ENCODE measurements at places on chromosomes 6 and 20.
A peak's percentile ranks its signal among the peaks of the same experiment; 100 is the strongest.

- H3K27me3 ChIP-seq, result peaks cover 14% of the 10 kb centered on the region
- no peak overlapping the region for H3K4me3 ChIP-seq
- peak; percentile 33 for DNase-seq
- no peak overlapping the region for H3K27ac ChIP-seq
- H3K36me3 ChIP-seq, result no peaks in the 10 kb centered on the region
These were observed 127.4 kb upstream of the AFDN start for GRCh38 chr6:167699141-167699931.

GRCh38 chr6:87791485-87791884 is 89.5 kb upstream of the AKIRIN2 start:
- no peak overlapping the region for H3K4me3 ChIP-seq
- H3K27ac ChIP-seq, result no peak overlapping the region
- no peak for DNase-seq
- H3K27me3 ChIP-seq, result peaks cover 6% of the 10 kb centered on the region
- no peaks in the 10 kb centered on the region for H3K4me1 ChIP-seq

- no peaks in the 10 kb centered on the region for H3K27me3 ChIP-seq
- H3K27ac ChIP-seq, result no peak overlapping the region
- H3K36me3 ChIP-seq, result no peaks in the 10 kb centered on the region
- no peak for DNase-seq
- H3K4me3 ChIP-seq, result no peak overlapping the region
These were observed 93.1 kb downstream of the JAG1 start for GRCh38 chr20:10580700-10581099.

GRCh38 chr6:34004706-34005105 is 141.2 kb downstream of the GRM4 start:
- no peak overlapping the region for H3K27ac ChIP-seq
- no peaks in the 10 kb centered on the region for H3K4me1 ChIP-seq
- H3K27me3 ChIP-seq, result no peaks in the 10 kb centered on the region
- DNase-seq, result no peak

DNA sequence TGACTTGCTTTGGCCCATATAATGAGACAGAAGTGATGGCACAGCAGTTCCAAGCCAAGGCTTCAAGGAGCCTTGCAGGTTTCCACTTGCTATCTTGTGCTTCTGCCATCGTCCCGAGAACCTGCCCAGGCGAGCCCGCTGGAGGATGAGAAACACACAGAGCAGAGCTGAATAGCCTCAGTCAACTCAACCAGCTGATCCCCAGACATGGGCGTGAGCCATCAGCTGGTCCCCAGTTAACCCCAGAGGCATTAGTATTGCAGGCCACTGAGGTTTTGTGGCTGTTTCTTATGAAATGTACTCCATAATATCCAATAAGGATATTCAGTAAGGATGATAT is 81.7 kb upstream of the SHLD1 start:
- H3K36me3 ChIP-seq, result no peaks in the 10 kb centered on the region
- H3K4me1 ChIP-seq, result no peaks in the 10 kb centered on the region
- DNase-seq, result no peak
- no peaks in the 10 kb centered on the region for H3K27me3 ChIP-seq
- no peak overlapping the region for H3K4me3 ChIP-seq

- peaks cover 79% of the 10 kb centered on the region for H3K4me1 ChIP-seq
- no peak overlapping the region for H3K4me3 ChIP-seq
- DNase-seq, result peak; percentile 83
- no peaks in the 10 kb centered on the region for H3K27me3 ChIP-seq
These were observed 114.2 kb downstream of the MAP3K7 start for GRCh38 chr6:90472716-90473115.

DNA sequence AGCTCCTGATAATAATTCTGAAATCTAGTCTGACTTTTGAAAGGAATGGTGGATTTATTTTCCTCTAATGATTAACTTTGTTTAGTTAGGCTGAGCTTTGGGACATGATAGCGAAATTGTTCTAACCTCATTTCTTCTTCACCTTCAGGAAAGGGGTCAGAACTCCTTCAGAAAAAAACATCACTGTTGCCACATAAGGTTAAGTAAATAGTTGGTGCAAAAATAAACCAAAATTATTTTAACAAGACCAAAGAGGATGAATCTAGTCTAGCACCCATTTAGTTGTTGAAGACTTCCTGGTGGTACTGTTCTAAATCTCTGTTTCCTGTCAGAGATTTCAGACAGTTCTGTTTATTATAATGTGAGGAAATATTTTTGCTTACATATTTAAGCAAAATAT is 379.8 kb downstream of the UTRN start:
- H3K27ac ChIP-seq, result no peak overlapping the region
- H3K4me1 ChIP-seq, result peaks cover 17% of the 10 kb centered on the region
- no peaks in the 10 kb centered on the region for H3K27me3 ChIP-seq
- DNase-seq, result no peak
- H3K4me3 ChIP-seq, result no peak overlapping the region

- DNase-seq, result no peak
- peaks cover 18% of the 10 kb centered on the region for H3K27me3 ChIP-seq
- H3K27ac ChIP-seq, result no peak overlapping the region
- no peaks in the 10 kb centered on the region for H3K36me3 ChIP-seq
These were observed 38.2 kb downstream of the MYLIP start for GRCh38 chr6:16166871-16167608.

GRCh38 chr20:11845340-11845739 is 72.4 kb upstream of the BTBD3 start:
- no peak for DNase-seq
- H3K36me3 ChIP-seq, result no peaks in the 10 kb centered on the region
- H3K27me3 ChIP-seq, result peaks cover 4% of the 10 kb centered on the region

DNA sequence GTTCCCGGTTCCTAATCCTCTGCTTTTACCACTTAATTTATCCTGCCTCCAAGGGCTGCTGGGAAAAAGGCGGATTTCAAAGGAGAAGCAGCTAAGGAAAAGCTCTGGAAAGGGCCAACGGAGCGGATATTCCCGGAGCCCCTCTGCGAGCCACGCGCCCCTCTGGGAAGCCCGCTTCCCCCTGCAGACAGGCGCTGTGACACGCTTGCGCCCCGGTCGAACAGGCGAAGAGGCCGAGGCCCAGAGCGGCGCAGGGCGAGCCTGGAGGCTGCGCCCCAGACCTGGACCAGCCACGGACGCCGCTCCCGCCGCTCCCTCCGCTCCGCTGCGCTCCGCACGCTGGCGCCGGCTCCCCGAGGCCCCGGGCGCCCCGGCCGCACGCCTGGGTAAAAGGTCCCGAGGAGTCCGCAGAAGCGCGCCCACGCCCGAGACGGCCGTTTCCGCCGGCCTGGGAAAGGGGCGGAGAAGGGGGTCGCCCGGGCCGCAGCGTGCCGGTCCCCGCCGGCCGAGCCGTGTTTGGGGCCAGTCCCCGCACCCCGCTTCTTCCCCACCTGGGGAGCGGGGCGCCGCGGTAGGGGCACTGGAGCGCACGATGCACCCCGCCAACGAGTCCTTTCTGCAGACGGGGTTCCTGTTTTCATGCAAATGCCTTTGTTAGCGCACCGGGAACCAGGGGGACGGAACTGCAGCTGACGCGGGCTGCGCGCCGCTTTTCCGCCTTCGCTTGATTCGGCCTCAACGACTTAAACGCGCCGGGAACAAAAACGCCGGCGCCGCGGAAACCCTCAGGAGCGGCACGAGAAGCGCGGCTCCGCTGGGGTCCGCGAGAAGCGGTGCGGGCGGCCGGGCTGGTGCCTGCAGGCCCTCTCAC is 91.9 kb upstream of the SIRPA start:
- peaks cover 64% of the 10 kb centered on the region for H3K27me3 ChIP-seq
- H3K36me3 ChIP-seq, result no peaks in the 10 kb centered on the region
- H3K4me3 ChIP-seq, result no peak overlapping the region
- no peak overlapping the region for H3K27ac ChIP-seq
- DNase-seq, result peak; percentile 21
- H3K4me1 ChIP-seq, result peaks cover 14% of the 10 kb centered on the region

GRCh38 chr6:120173250-120173649 is 823.7 kb upstream of the MAN1A1 start:
- H3K4me1 ChIP-seq, result no peaks in the 10 kb centered on the region
- DNase-seq, result no peak
- H3K36me3 ChIP-seq, result no peaks in the 10 kb centered on the region
- no peak overlapping the region for H3K4me3 ChIP-seq
- H3K27me3 ChIP-seq, result no peaks in the 10 kb centered on the region

- H3K36me3 ChIP-seq, result no peaks in the 10 kb centered on the region
- no peak overlapping the region for H3K4me3 ChIP-seq
- no peaks in the 10 kb centered on the region for H3K4me1 ChIP-seq
- H3K27me3 ChIP-seq, result no peaks in the 10 kb centered on the region
These were observed 228.1 kb downstream of the FOXC1 start for GRCh38 chr6:1837826-1838225.

DNA sequence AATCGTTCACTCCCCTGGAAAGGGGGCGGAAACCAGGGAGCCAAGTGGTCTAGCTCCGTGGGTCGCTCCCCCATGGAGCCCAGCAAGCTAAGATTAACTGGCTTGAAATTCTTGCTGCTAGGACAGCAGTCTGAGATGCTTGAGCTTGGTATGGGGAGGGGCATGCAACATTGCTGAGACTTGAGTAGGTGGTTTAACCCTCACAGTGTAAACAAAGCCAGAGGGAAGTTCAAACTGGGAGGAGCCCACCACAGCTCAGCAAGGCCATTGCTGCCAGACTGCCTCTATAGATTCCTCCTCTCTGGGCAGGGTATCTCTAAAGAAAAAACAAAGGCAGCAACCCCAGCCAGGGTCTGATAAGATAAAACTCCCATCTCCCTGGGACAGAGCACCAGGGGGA is 43.2 kb downstream of the COL21A1 start:
- no peak overlapping the region for H3K4me3 ChIP-seq
- no peak for DNase-seq
- H3K36me3 ChIP-seq, result no peaks in the 10 kb centered on the region

DNA sequence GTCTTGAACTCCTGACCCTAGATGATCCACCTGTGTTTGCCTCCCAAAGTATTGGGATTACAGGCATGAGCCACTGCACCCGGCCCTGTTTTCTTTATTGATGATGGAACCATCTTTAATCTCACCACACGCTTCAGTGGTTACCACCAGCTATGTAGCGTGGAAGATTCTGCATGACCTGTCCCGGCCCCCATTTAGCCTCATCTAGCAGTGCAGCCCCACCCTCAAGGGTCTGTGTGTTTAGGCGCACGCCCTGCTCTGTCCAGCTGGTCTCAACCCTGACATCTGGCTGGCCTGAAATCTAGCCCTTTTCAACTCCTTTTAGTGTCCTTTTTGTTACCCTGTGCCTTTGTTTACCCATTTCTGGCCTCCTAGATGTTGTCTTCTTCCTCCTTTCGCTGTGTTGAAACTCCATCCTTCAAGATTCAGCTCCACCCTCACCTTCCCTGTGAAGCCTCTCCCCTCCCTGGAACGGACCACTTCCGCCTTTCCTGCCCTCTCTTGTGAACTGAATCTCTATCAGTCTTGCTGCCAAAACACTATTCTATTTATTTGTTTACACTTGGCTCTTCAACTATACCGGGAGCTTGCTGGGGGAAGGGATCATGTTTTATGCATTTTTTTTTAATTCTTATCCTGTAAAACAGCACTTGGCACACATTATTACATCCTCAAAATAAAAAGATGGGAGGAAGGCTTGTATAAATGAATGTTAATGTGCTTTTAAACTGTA is 101.0 kb upstream of the MTHFD1L start:
- H3K27me3 ChIP-seq, result peaks cover 6% of the 10 kb centered on the region
- no peak overlapping the region for H3K27ac ChIP-seq
- no peaks in the 10 kb centered on the region for H3K4me1 ChIP-seq
- no peaks in the 10 kb centered on the region for H3K36me3 ChIP-seq

DNA sequence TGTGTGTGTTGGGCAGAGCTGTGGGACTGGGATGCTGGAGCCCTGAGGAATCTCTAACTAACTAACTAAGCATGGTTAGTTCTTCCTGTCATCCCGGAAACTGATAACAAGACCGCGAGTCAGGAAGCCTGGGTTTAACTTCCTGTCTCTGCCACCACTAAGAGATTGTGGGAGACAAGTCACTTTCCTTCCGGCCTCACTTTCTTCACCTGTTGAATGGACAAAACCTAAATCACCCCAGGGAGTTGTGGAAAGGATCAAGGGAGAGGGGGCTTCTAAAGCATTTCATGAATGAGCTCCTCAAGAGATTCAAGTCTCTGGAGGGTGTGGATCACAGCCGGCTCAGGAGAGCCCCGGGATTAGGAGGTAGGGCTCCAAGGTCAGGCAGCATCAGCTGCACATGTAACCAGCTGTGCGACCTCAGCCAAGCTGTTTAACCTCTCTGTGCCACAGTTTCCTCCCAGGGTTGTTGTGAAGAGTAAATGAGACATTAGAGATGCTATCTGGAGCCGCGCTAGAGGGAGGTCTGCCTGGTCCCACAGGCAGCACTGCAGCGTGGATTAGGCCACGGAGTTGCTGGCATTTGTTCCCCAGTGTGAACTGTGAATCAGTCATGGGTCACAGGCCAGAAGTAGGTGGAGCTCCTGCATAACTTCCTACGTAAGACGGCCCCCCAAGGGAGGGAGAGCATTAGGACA is 105.1 kb downstream of the TOX2 start:
- H3K4me1 ChIP-seq, result peaks cover 44% of the 10 kb centered on the region
- peak; percentile 87 for DNase-seq
- H3K36me3 ChIP-seq, result no peaks in the 10 kb centered on the region
- no peak overlapping the region for H3K4me3 ChIP-seq

GRCh38 chr6:111676383-111676782 is 70.7 kb upstream of the TRAF3IP2 start:
- H3K27ac ChIP-seq, result no peak overlapping the region
- no peaks in the 10 kb centered on the region for H3K4me1 ChIP-seq
- H3K27me3 ChIP-seq, result no peaks in the 10 kb centered on the region

GRCh38 chr6:89597988-89598387 is 40.6 kb downstream of the LYRM2 start:
- no peak overlapping the region for H3K27ac ChIP-seq
- peaks cover 5% of the 10 kb centered on the region for H3K4me1 ChIP-seq
- H3K4me3 ChIP-seq, result no peak overlapping the region
- no peaks in the 10 kb centered on the region for H3K36me3 ChIP-seq
- no peaks in the 10 kb centered on the region for H3K27me3 ChIP-seq
- no peak for DNase-seq

GRCh38 chr6:35945650-35946025 is 24.7 kb upstream of the SRPK1 start:
- no peak overlapping the region for H3K27ac ChIP-seq
- no peak overlapping the region for H3K4me3 ChIP-seq
- no peaks in the 10 kb centered on the region for H3K36me3 ChIP-seq
- no peaks in the 10 kb centered on the region for H3K27me3 ChIP-seq

- H3K4me1 ChIP-seq, result peaks cover 10% of the 10 kb centered on the region
- H3K27ac ChIP-seq, result no peak overlapping the region
- peaks cover 9% of the 10 kb centered on the region for H3K36me3 ChIP-seq
These were observed 3.9 kb upstream of the C4A start for GRCh38 chr6:31977816-31978431.

DNA sequence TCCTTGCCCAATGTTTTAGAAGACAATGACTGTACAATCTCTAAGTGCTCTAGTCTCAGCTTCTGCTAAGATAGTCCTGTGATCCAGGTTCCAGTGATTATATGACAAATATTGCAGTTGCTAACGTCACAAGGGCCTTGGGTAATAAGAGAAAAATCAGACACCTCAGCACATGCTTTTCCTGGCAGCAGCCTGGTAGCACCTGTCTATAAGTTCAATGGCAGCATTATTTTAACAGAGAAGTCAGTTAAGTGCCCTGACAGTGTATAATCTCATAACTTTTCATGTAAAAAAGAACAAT is 121.3 kb upstream of the BCLAF1 start:
- no peak overlapping the region for H3K4me3 ChIP-seq
- H3K27ac ChIP-seq, result no peak overlapping the region
- H3K27me3 ChIP-seq, result peaks cover 13% of the 10 kb centered on the region
- no peaks in the 10 kb centered on the region for H3K36me3 ChIP-seq
- no peak for DNase-seq
